ENCODE measurements at places on chromosomes 4 and X. TPM values are rescaled to one million over a fixed set of nuclear protein-coding genes. Genes with fewer than 3 reads are reported as not detected.

Gene RBMXL3
- not detected for total RNA-seq

Gene DRP2
- 204 TPM for total RNA-seq

Gene OR13H1
- total RNA-seq: not detected

Gene CXorf51B
- not detected for total RNA-seq

Gene ZFYVE28
- 44.4 TPM for total RNA-seq

Gene FGFBP2
- total RNA-seq: 109 TPM

Gene PFKFB1
- total RNA-seq: 5.0 TPM

Gene DUSP9
- not detected for total RNA-seq

Gene GRPR
- not detected for total RNA-seq

Gene CENPI
- total RNA-seq: 3.3 TPM

Gene SUPT20HL2
- total RNA-seq: not detected

Gene NAA10
- 48.0 TPM for total RNA-seq

Gene CTAG1A
- not detected for total RNA-seq

Gene HELT
- not detected for total RNA-seq

Gene CDKN2AIP
- total RNA-seq: 32.4 TPM

Gene REPS2
- total RNA-seq: 7.5 TPM

Gene WNK3
- 2.1 TPM for total RNA-seq
